ENCODE measurements at places on chromosomes 1 and 21.

DNA sequence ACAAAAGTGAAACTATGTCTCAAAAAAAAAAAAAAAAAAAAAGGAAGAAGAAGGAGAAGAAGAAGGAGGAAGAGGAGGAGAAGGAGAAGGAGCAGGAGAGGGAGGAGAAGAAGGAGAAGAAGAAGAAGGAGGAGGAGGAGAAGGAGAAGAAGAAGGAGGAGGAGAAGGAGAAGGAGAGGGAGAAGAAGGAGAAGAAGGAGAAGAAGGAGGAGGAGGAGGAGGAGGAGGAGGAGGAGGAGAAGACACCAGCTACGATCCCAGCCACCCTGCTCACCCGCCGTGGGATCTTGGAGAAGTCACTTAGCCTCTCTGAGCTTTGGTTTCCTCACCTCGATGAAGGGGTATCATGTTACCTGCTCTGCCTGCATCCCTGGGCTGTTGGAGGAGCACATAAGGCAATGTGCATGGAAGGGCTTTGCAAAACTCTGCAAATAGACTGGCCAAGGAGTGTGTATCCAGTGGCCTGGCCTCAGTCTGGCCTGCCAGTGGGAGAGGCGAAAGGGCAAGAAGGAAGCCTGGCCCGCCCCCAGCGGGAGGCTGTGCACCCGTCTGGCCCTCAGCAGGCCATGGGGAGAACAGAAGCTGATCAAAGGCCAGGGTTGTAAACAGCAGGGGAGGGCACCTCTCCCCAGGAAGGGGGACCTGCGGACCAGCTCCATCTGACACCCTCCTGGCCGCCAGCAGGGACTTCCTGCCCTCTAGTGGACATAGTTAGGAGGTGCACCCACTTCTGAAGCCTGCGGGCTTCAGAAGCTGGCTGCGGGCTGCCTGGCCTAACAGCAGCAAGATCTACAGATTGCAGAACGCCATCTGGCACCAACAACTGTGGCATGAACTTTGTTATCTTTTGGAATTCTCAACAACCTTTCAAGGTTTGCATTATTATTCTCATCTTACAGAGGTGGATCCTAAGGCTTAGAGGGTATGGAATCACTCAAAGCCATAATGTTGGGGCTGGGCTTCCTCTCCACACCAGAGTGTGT, 19.2 kb upstream of the CDK18 start:
- no peak for DNase-seq

DNA sequence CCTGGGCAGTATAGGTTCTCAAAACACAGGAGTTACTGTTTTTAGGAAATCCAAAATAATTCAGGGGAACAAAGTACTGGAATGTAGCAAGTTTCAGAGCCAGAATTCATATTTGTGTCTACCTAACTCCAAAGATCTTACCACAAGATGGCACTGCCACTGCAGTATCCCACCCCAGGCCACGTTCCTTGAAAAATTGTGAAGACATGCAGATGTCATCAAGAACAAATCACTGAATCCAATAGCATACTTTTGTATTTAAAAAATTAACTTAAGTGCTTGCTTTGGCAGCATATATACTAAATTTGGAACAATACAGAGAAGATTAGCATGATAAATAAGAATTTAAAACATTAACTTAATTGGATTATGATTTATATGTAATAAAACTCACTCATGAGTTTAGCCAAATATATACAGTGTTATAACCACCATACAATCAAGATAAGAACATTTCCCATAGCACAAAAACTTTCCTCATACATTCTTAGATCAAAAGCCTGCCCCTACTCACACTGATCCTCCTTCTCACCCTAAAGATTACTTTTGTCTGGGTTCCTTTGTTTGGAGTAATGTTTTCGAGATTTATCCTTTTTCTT, 209.9 kb downstream of the FAF1 start:
- no peak for DNase-seq

GRCh38 chr21:31038376-31038775, at the start of gene KRTAP19-8:
TSS of gene KRTAP19-8 (minus strand) at chr21:31038476. CDS start at chr21:31038443, 33 bp downstream.
- no peak for DNase-seq

DNA sequence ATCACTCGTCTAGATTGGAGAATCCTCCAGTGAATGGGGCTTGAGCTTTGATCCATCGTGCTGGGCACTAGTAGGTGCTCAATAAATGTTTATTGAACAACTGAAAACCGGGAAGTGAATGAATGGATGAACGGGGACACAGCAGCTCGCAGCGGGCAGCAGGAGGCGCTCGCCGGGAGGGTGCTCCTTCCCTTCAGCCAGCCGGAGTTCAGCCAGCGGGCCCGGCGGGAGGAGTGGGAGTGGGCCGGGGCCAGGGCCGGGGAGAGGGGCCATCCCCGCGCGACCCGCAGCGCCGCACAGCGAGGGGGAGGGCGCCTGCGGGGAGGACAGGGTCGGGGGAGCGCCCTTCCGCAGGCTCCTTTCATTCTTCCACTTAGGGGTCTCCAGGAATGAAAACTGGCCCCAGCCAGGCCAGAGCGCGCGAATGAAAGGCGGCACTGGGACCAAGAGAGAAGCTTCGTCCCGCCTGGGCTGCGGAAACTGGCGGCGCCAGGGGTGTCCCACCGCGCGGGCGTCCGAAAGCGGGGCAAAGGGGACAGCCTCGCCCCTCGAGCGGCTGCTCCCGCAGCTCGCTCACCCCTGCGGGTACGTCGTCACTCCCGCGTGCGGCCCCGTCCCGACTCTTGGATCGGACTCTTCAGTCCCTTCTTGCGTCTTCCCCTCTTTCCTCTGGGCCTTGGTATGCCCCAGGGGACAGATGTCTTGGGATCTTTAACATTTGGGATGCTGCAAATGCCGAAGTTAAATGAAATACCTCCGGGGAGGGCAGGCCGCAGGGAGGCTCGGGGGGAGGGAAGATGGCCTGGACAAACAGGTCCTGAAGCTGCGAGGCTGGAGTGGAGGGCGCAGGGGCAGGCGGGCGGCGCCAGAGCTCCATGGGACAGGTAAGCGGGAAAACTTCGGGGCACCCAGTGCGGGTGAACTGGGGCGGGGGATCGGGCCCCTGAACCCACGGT, 3.6 kb upstream of the INAVA start:
- no peak for DNase-seq

GRCh38 chr1:246226041-246226440, 281.0 kb downstream of the SMYD3 start:
- DNase-seq = no peak

GRCh38 chr1:16724718-16725438, 15.4 kb upstream of the RNU1-4 start:
- no peak for DNase-seq

Measured in AG04450 (cell line).